ENCODE measurements at places on chromosomes 6 and 20. TPM values are rescaled to one million over a fixed set of nuclear protein-coding genes. Genes with fewer than 3 reads are reported as not detected.

- DNase-seq = no peak
These were observed 12.2 kb upstream of the LRP11 start for GRCh38 chr6:149876241-149876933.

- no peak for DNase-seq
These were observed 52.8 kb upstream of the BMP6 start for GRCh38 chr6:7673063-7673536.

DNA sequence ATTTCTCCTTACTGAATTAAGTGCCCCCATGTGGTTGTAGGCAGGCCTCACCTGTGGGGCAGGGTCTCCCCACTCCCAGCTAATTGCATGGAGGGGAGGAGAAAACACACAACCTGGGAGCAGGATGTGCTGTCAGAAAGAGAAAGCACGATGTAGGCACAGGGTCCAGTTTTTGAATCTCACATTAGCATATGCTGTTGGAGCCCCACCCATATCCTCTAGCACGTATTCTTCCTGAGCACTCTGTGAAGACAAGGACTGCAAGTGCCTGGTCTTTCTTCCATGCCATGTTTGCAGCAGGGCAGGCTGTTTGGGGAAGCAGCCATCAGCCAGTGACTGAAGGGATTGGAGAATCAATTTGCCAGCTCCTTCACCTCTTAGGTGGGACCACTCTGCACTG is 108.2 kb downstream of the CFAP61 start:
- DNase-seq = no peak

GRCh38 chr6:70082830-70083229 is 216.5 kb downstream of the COL19A1 start:
- DNase-seq = no peak

DNA sequence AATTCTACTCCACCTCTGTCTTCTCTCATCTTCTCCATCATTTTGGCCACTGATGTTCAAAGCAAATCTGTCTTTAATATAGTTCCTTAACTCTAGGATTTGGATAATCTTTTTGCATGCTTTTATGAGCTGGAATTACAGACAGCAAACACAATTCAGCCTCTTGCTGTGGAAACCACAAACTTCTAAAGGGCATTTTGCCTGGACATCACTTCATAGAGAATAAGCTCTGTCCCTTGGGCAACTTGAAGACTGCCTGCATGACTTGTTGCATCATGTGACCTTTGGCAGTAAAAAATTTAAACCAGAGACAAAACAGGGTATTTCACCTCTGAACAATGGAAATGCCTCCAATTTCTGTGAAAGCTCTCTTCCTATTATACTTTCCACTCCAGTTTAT is 74.1 kb upstream of the HDDC2 start:
- DNase-seq = no peak

DNA sequence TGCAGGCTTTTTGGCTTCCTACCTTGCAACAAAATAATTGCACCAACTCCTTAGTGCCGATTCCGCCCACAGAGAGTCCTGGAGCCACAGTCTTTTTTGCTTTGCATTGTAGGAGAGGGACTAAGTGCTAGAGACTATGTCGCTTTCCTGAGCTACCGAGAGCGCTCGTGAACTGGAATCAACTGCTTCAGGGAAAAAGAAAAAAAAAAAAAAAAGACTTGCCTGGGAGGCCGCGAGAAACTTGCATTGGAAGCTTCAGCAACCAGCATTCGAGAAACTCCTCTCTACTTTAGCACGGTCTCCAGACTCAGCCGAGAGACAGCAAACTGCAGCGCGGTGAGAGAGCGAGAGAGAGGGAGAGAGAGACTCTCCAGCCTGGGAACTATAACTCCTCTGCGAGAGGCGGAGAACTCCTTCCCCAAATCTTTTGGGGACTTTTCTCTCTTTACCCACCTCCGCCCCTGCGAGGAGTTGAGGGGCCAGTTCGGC is 420 bp downstream of the SOX4 start:
- no peak for DNase-seq

GRCh38 chr6:44561832-44562665 is 174.5 kb downstream of the CDC5L start:
- no peak for DNase-seq

- DNase-seq = no peak
These were observed 7.5 kb downstream of the SNAI1 start for GRCh38 chr20:49990271-49990720.

DNA sequence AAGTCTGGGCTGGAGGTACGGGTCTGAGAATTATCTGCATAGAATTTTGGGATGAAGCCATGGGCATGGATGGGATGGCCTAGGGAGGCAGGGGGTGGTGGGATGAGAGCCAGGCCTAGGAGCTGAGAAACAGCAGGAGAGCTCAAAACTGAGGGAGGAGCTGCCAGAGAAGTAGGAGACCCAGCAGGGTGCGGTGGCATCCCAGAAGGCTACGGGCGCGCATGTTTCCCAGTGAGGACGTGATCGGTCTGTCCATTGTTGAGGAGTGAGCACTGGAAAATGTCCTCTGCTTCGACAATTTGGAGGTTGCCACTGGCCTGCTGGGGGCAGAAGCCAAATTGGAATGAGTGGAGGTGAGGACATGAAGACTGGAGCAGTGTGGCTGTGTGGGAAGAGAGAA is 14.5 kb upstream of the MROH8 start:
- DNase-seq = no peak

Gene PFDN4
- 89.7 TPM for polyA plus RNA-seq

Gene PPP1R14C
- polyA plus RNA-seq = 42.3 TPM

Gene JPH2
- 1.4 TPM for polyA plus RNA-seq

Gene TMEM170B
- 27.3 TPM for polyA plus RNA-seq
